ENCODE measurements at places on chromosomes 1 and 21.

DNA sequence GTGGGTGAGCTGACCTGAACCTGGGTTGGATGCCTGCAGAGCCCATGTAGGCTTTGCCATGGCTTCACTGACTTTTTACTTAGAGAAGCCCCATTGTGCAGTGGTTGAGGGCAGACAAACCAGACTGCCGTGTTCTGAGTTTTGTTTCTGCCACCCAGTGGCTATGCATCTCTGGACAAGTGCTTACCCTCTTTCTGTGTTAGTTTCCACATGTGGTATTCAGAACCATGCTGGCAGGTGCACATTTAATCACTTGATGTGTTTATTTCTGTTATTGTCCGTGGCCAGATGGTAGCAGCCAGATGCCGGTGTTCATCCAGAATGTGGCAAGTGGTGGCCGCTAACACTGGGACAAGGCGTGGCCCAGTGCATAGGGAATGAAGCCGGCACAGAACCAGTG lies 10.3 kb upstream of the PTPN7 start:
- DNase-seq, result no peak

DNA sequence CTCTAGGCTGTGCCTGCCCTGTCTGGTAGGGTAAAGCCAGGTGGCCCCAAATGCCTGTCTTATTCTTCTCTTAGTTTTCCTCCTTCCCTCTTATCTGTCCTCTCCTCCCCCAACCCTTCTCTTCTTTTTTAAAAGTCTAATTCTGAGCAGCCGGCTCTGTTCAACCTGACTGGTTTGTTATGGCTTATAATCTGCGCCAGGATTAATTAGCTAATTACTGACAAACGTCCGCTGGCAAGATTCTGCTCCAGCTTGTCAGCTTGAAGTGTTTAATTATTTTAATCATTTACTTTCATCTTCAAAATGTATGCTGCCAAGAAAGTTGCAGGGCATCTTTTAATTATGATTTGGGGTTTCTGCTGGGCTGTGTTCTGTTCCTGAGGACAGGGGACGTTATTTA lies 27.2 kb upstream of the PSMB2 start:
- no peak for DNase-seq

DNA sequence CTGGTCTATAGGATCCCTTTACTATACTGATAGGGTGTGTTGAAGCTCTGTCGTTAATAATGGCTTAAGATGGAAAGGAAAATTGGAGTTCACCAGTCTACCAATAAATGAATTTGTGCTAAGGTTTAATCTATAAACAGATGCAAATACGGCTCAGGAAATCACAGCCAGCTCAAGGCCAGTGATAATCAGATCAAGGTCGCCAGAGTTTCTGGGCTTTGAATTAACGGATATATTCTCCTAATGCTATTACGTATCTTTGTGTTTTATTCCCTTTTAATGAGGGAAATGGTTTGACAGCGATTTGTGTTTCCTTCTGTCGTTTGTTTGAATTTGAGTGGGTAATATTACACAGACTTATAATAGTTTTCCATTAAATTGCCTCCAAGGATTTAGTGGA lies 279.6 kb downstream of the BACH1 start:
- DNase-seq, result peak; percentile 46

DNA sequence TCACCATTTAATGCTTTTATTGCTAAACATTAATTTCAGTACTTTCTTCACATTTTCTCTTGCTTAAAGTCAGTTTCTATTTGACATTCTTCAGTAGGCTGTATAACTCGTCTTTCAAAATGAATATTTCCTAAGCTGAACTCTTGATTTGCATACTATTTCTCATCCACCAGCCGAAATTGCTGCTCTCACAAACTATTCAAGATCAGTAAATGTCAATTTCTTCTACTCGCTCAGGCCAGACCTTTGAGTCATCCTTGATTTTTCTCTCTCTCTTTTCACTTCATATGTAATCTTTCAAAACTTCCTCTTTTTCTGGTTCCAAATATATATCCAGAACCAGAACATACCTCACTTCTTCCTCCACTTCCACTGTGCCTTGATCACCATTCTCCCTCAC lies 990.0 kb downstream of the KCNT2 start:
- no peak for DNase-seq

GRCh38 chr1:226318471-226318870 lies 9.5 kb upstream of the LIN9 start:
- no peak for DNase-seq
